ENCODE measurements at places on chromosomes 13 and 19.

- DNase-seq: no peak
- H3K4me1 ChIP-seq: no peaks in the 10 kb centered on the region
- H3K27ac ChIP-seq: no peak overlapping the region
- H3K4me3 ChIP-seq: no peak overlapping the region
Observed at GRCh38 chr19:49861541-49862378, 5.6 kb downstream of the PNKP start.

GRCh38 chr19:46022061-46022430 lies 807 bp downstream of the PGLYRP1 start:
- no peak for DNase-seq
- H3K27me3 ChIP-seq: no peaks in the 10 kb centered on the region
- H3K27ac ChIP-seq: no peak overlapping the region
- no peaks in the 10 kb centered on the region for H3K4me1 ChIP-seq
- H3K36me3 ChIP-seq: no peaks in the 10 kb centered on the region

DNA sequence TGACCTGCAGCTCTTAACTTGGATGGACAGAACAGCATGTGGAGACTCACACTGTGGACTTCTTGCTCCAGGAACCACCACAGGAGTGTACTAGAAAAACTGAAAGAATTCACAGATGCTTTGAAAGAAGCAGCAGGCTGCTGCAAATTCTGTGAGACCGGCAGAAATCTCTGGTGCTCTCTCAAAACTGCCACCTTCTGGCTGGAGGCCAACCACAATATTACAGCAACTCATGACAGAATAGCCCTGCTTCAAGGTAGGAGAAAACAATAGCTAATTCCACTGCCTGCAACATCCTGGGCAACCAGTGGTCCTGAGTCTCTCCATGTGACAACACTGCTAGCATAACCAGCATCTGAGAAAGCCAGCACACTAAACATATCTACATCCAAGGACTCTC lies 26.9 kb downstream of the CDK8 start:
- no peak overlapping the region for H3K4me3 ChIP-seq
- no peaks in the 10 kb centered on the region for H3K27me3 ChIP-seq
- H3K36me3 ChIP-seq: no peaks in the 10 kb centered on the region
- DNase-seq: no peak
- H3K27ac ChIP-seq: no peak overlapping the region

DNA sequence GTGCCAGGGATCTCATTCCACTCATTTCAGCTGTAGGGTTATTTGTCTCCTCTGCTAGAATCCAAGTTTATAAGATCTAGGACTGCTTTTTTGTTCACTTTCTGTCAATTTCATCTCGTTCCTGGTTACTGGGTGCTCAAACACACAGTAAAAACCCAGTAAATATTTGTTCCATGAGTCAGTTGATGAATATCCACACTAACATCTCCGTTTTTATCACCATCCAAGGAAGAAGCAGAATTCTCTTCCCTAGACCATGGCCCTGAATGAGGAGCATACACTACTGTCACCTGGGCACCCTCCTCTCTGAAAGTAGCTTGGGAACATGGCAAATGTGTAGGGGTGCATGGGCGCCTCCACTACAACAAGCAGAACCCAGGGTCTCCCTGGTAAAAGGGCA lies 390.8 kb downstream of the FOXO1 start:
- H3K36me3 ChIP-seq: no peaks in the 10 kb centered on the region
- H3K27me3 ChIP-seq: no peaks in the 10 kb centered on the region
- no peak for DNase-seq

DNA sequence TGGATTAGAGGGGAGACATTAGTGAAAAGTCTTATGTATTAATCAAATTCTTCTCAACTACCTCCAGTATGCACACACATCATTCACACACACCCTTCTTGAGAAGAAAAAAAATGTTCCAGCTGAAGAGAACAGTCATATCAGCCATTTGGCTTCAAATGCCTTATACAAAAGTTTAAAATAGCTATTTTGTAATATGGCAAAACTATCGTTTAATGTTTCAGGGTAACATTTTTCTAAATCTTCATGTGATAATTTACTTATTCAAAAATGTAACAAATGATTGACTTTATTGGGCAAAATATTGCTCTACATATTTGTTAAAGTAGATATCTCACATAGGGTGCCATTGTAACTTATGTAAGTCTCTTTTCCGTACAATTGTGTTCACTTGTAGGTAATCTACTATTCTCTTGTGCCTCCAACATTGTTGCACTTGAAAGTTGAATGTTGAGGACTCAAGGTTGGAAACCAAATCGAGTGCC lies 13.6 kb downstream of the ZIC2 start:
- peaks cover 57% of the 10 kb centered on the region for H3K27me3 ChIP-seq
- no peak overlapping the region for H3K27ac ChIP-seq
- peaks cover 8% of the 10 kb centered on the region for H3K4me1 ChIP-seq
- no peaks in the 10 kb centered on the region for H3K36me3 ChIP-seq
- DNase-seq: no peak
- H3K4me3 ChIP-seq: no peak overlapping the region

GRCh38 chr13:82822935-82823334 lies 1059.3 kb downstream of the SLITRK1 start:
- no peak overlapping the region for H3K4me3 ChIP-seq
- no peak for DNase-seq

GRCh38 chr13:91714855-91715254 lies 316.4 kb downstream of the GPC5 start:
- H3K4me1 ChIP-seq: no peaks in the 10 kb centered on the region
- no peak overlapping the region for H3K4me3 ChIP-seq
- no peak overlapping the region for H3K27ac ChIP-seq
- H3K36me3 ChIP-seq: no peaks in the 10 kb centered on the region
- DNase-seq: no peak

GRCh38 chr19:1287354-1288225 lies 1.9 kb downstream of the EFNA2 start:
- no peak overlapping the region for H3K27ac ChIP-seq
- no peak for DNase-seq
- H3K27me3 ChIP-seq: peaks cover 8% of the 10 kb centered on the region
- H3K4me1 ChIP-seq: no peaks in the 10 kb centered on the region
- H3K4me3 ChIP-seq: peak overlapping the region; percentile 3

DNA sequence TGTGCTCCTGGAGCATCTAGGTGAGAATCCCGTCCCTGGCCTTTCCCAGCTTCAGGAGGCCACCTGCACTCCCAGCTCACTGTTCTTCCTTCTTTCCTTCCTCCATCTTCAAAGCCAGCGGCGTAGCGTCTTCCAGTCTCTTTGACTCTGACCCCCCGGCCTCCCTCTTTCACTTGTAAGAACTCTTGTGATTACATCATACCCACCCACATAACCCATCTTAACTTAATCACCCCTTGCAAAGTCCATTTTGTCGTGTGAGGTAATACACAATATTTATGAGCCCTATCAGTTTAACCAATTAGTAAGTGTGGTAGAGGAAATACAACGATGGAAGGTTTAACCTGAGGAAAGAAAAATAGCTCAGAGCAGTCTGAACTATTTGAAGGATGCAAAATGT lies 4.6 kb upstream of the CDC16 start:
- H3K27me3 ChIP-seq: no peaks in the 10 kb centered on the region
- H3K36me3 ChIP-seq: no peaks in the 10 kb centered on the region
- H3K27ac ChIP-seq: no peak overlapping the region
- DNase-seq: no peak

- H3K4me3 ChIP-seq: no peak overlapping the region
- H3K27me3 ChIP-seq: no peaks in the 10 kb centered on the region
- H3K4me1 ChIP-seq: no peaks in the 10 kb centered on the region
- no peaks in the 10 kb centered on the region for H3K36me3 ChIP-seq
- no peak overlapping the region for H3K27ac ChIP-seq
Observed at GRCh38 chr13:103883164-103883563, 816.9 kb upstream of the SLC10A2 start.

DNA sequence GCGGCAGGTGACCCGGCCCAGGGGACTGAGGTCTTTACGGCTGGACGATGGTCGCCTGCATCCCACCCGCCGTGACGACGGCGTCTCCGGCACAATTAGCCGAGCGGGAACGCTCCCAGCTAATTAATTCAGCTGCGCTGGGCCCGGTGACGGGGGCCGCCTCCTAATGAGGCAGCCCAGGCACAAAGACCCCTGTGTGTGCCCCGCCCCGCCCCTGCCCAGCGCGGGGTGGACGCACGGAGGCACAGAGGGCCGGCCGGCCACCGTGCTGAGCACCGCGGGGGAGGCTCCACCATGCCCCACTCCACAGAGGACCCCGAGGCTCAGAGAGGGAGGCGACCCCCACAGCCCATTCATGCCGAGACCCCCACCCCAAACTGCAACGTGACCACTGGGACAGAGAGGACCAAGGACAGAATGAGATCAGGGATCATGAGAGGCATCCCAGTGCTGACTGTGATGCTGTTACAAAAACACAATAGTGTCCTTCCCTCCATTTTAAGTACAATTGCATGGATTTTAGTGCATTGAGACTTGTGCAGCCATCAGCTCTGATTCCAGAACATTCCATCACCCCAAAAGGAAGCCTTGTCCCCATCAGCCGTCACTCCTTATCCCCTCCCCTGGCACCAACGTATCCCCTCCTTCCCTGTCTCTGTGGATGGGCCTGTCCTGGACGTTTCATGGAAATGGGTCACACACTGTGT lies 17.0 kb downstream of the EFNA2 start:
- no peaks in the 10 kb centered on the region for H3K4me1 ChIP-seq
- H3K27ac ChIP-seq: no peak overlapping the region
- DNase-seq: no peak
- H3K36me3 ChIP-seq: no peaks in the 10 kb centered on the region

- H3K36me3 ChIP-seq: peaks cover 49% of the 10 kb centered on the region
- H3K27ac ChIP-seq: no peak overlapping the region
- H3K27me3 ChIP-seq: no peaks in the 10 kb centered on the region
- H3K4me1 ChIP-seq: no peaks in the 10 kb centered on the region
Observed at GRCh38 chr13:113506025-113506685, 15.6 kb upstream of the DCUN1D2 start.

DNA sequence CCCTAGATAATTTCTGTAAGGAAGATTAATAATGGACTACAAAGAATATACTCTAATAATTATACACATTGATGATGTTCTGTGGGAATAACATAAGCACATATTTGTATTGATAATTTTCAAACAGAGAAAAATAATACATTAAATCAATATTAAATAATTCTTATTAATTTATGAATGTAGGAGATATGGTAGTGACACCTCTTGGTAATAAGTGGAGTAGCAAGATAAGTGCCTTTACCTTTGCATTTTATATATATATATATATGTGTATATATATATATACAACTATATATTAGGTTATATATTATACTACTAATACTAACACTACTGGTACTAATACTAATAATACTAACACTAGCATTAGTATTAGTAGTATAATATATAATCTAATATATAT lies 905.8 kb downstream of the SLITRK1 start:
- no peaks in the 10 kb centered on the region for H3K27me3 ChIP-seq
- H3K27ac ChIP-seq: no peak overlapping the region
- no peak overlapping the region for H3K4me3 ChIP-seq
- DNase-seq: no peak
- no peaks in the 10 kb centered on the region for H3K4me1 ChIP-seq
- no peaks in the 10 kb centered on the region for H3K36me3 ChIP-seq

DNA sequence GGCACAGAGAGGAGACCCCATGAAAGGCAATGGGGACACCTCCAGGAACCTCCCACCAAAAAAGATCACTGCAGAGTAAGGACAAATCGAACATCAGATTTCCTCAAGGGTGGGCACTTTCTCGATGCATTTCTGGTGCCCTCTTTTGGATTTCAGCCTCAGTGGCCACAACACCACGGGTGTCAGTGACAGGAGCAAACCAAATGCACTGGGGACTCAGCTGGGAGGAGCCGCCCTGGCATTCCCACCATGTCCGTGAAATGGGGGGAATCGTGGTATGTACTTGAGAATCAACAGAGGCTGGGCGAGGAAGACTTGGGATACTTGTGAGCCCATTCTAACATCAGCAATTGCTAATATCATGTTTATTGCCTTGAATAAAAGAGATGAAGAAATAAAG lies 16.3 kb downstream of the FAM187B start:
- H3K36me3 ChIP-seq: no peaks in the 10 kb centered on the region
- no peaks in the 10 kb centered on the region for H3K4me1 ChIP-seq

DNA sequence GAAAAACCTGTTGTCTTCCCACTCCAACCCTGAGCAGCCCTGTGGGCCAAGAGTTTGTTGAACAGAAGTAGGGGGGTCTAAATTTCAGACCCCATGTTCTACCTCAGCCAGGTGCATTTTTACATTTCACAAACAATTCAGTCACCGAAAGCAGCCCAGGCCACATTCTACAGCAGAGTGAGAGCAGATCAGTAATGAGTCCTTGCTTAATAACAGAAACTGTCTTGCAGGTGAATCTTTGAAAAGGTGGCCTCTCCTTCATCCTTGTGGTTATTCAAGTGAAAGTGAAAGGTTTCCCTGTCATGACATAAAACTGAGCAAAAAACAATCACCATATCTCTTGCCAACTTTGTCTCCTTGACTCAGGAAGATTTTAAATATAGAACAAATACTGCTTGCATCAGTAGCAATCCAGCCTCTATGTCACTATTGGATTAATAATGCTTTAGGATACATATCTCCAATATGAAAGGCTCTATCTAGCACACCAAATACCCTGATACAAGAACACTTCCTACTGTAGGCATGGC lies 670.2 kb downstream of the DIAPH3 start:
- no peak overlapping the region for H3K27ac ChIP-seq
- H3K36me3 ChIP-seq: no peaks in the 10 kb centered on the region
- peaks cover 20% of the 10 kb centered on the region for H3K4me1 ChIP-seq
- no peak overlapping the region for H3K4me3 ChIP-seq
- no peak for DNase-seq

GRCh38 chr13:106274551-106275203 lies 260.8 kb downstream of the EFNB2 start:
- H3K4me3 ChIP-seq: no peak overlapping the region
- DNase-seq: no peak
- no peak overlapping the region for H3K27ac ChIP-seq

DNA sequence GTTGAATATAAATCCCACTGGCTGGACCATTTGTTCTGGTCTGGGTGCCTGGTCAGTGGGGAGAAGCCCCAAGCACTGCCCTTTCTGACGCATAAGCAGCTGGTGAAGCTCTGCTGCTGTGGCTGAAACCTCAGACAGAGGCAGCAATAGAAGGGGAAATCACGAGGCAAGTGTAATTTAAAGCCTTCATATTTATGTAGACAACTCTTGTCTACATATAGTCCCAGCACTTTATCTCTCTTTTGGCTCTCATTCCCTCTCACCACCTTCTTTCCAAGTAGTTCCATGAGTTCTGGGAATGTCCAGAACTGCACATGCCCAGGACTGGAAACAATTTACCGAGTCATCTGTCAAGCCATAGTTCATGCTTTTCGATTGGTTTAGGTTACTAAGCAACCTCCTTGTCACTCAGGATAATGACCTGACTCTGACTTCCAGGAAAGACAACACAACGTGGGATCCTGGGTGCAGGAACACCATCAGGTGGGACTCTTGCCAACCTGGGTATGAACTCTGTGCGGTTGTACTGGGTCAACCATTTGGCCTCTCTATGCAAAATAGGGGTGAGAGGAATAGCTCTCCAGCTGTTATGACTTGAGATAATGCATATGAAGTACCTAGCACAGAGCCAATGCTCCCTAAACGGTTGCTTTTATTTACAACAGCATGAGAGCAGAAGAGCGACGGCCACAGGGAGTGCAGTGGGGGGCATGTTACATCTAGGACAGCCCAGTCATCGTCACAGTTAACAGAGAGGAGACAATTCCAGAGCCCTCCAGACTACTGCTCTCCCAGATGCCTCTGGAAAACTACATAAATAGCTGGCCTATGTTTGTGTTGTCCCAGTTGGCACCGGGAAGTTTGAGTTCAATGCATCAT lies 321.9 kb downstream of the FOXO1 start:
- no peak overlapping the region for H3K27ac ChIP-seq
- H3K36me3 ChIP-seq: no peaks in the 10 kb centered on the region
- DNase-seq: no peak
- H3K27me3 ChIP-seq: no peaks in the 10 kb centered on the region
- H3K4me3 ChIP-seq: no peak overlapping the region
